HCT116 (cell line): ENCODE measurements at places on chromosomes 12 and 14. TPM values are rescaled to one million over a fixed set of nuclear protein-coding genes. Genes with fewer than 3 reads are reported as not detected.
A peak's percentile ranks its signal among the peaks of the same experiment; 100 is the strongest.

DNA sequence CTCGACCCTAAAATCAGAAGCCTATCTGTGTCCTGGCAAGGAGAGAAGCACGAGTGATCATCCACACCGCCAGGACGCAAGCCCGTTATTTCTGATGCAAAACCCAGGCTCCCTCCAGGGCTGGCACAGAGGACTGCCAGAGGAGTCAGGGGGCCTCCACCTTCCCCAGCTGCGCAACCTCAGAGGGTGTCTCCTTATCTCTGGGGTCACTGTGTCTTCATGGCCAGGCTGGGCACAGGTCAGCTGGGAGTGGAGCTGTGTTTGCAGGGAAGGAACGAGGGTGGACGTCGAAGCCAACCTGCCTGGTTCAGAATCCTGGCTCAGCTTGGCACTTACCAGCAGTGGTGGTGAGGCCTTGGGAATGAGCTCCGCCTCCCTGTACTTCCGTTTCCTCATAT, 12.0 kb upstream of the SERPINA3 start:
- no peaks in the 10 kb centered on the region for H3K27me3 ChIP-seq
- H3K4me1 ChIP-seq, result peaks cover 55% of the 10 kb centered on the region
- H3K36me3 ChIP-seq, result no peaks in the 10 kb centered on the region
- H3K4me3 ChIP-seq, result no peak overlapping the region
- no peak for DNase-seq
- peak overlapping the region; percentile 68 for H3K27ac ChIP-seq

DNA sequence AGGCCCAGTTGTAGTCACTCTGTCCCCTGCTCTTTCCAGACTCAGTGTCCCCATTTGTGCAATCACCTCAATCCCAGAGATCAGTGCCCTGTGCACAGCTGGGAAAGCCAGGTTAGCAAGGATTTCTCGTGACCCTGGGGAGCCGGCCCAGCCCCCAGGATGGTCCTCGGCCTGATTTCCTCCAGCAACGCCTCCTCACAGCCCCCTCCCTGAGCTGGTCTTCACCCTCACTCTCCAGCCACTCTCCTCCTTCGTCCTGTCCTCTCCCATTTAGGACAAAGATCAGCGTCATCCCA, 194.8 kb upstream of the C14orf180 start:
- H3K36me3 ChIP-seq, result no peaks in the 10 kb centered on the region
- H3K27me3 ChIP-seq, result peaks cover 20% of the 10 kb centered on the region; the same call in 1 of the 2 replicates
- H3K27ac ChIP-seq, result no peak overlapping the region
- H3K4me3 ChIP-seq, result no peak overlapping the region
- DNase-seq, result no peak

GRCh38 chr12:44285321-44285960, 449.6 kb downstream of the TMEM117 start:
- H3K36me3 ChIP-seq, result no peaks in the 10 kb centered on the region
- no peak overlapping the region for H3K4me3 ChIP-seq

DNA sequence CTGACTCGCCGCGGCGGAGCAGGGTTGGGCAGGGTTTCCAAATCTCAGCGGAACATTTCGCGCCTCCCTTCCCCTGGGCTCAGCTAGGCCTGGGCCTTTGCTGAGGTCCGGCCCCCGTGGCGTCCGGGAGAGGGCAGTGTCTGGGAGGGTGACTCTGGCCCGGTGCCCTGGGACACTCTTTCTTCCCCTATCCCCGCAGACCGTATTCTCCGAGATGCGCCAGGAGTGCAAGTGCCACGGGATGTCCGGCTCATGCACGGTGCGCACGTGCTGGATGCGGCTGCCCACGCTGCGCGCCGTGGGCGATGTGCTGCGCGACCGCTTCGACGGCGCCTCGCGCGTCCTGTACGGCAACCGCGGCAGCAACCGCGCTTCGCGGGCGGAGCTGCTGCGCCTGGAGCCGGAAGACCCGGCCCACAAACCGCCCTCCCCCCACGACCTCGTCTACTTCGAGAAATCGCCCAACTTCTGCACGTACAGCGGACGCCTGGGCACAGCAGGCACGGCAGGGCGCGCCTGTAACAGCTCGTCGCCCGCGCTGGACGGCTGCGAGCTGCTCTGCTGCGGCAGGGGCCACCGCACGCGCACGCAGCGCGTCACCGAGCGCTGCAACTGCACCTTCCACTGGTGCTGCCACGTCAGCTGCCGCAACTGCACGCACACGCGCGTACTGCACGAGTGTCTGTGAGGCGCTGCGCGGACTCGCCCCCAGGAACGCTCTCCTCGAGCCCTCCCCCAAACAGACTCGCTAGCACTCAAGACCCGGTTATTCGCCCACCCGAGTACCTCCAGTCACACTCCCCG, 3.0 kb downstream of the WNT1 start:
- H3K27ac ChIP-seq, result no peak overlapping the region; the same call in 1 of the 2 replicates
- DNase-seq, result no peak
- H3K36me3 ChIP-seq, result no peaks in the 10 kb centered on the region
- H3K4me1 ChIP-seq, result peaks cover 19% of the 10 kb centered on the region

- H3K27ac ChIP-seq, result no peak overlapping the region
- no peaks in the 10 kb centered on the region for H3K4me1 ChIP-seq
- no peaks in the 10 kb centered on the region for H3K27me3 ChIP-seq
- H3K36me3 ChIP-seq, result no peaks in the 10 kb centered on the region
- DNase-seq, result no peak
Observed at GRCh38 chr14:33475623-33476022, 475.3 kb downstream of the EGLN3 start.

DNA sequence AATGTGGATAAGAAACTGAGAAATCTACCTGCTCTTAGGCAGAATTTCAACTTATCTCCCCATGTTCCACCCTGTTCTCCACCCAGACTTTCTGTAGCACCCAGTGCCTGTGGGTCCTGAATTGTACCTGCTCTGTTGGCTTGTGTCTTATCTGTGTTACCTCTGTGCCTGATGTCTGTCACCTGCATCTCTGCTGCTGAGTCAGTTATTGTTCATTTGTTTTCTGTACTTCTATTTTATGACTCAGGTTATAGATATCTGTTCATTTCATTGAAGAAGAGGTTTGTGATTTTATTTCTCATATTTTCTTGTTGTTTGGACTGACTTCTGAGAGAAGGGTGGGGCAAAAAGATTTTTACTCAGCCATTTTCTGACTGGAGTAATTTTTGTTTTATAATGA, 11.7 kb downstream of the SOCS4 start:
- no peaks in the 10 kb centered on the region for H3K27me3 ChIP-seq
- peaks cover 13% of the 10 kb centered on the region; the same call in 1 of the 2 replicates for H3K36me3 ChIP-seq
- no peak overlapping the region for H3K4me3 ChIP-seq
- H3K4me1 ChIP-seq, result peaks cover 8% of the 10 kb centered on the region; the same call in 1 of the 2 replicates

DNA sequence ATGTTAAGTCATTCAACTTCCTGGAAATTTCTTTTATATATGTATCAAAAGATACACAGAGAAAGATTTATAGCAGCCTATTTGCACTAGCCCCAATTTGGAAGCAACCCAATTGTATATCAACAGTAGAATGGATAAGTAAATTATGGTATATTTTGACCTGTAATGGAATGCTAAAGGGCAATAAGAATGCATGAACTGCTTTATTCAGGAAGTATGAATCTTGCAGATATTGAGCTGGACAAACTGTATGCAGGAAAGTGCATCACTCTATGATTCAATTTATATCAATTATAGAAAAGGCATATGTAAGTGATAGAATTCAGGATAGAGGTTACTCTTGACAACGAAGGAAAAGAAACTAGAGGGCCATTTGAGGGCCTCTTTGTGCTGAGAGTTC, 913.1 kb upstream of the FBXO33 start:
- no peaks in the 10 kb centered on the region for H3K36me3 ChIP-seq
- no peaks in the 10 kb centered on the region for H3K27me3 ChIP-seq
- DNase-seq, result no peak
- H3K4me1 ChIP-seq, result no peaks in the 10 kb centered on the region

DNA sequence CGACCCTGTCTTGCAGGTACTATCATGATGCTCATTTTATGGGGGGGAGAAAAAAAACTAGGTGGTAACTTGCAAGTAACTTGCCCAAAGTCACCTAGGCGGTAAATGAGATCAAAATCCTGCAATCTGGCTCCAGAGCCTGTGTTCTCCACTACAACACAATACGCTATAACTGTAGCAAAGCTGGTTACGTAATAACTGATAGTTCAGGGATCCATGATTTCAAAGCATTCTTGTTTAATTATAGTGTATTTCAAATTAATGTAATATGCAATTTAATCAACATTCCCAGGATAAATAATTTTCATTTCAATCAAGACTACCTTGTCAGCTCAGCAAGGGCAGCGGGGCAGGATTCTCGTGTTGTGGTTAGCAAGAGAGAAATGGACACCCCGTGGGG, 31.7 kb downstream of the BBS10 start:
- no peaks in the 10 kb centered on the region for H3K27me3 ChIP-seq
- no peak overlapping the region for H3K27ac ChIP-seq
- no peaks in the 10 kb centered on the region; the same call in 1 of the 2 replicates for H3K4me1 ChIP-seq
- H3K4me3 ChIP-seq, result no peak overlapping the region
- H3K36me3 ChIP-seq, result no peaks in the 10 kb centered on the region

- H3K36me3 ChIP-seq, result peaks cover 7% of the 10 kb centered on the region
- H3K27ac ChIP-seq, result peak overlapping the region; percentile 35; the same call in 1 of the 2 replicates
Observed at GRCh38 chr12:110039085-110039807, 9.1 kb downstream of the C12orf76 start.

DNA sequence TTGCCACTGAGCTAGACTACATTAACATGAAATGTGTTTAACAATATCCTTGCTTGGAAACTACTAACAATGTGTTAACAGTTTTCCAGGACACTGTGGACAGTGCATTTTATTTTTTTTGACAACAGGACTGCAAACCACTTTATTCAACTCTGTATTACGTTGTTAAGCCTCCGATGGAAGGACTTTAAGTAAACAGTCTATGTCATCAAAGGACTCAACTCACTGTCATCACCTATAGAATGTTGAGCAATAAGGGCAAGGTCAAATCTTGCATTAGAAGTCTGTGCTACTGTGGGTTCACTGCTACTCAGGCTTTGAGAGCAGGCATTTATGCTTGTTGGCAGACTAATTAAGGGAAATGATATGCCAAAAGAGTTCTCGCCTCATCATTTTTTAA, 483.7 kb downstream of the FLRT2 start:
- no peak overlapping the region for H3K27ac ChIP-seq
- H3K27me3 ChIP-seq, result no peaks in the 10 kb centered on the region
- no peaks in the 10 kb centered on the region for H3K36me3 ChIP-seq
- no peak overlapping the region for H3K4me3 ChIP-seq
- no peaks in the 10 kb centered on the region for H3K4me1 ChIP-seq

Gene MANSC4
- total RNA-seq, result not detected

Gene RTL1
- total RNA-seq, result not detected

Gene FAM186B
- total RNA-seq, result 0.42 TPM

Gene OTUB2
- 6.6 TPM for total RNA-seq

Gene RFX4
- total RNA-seq, result not detected

Gene SLC7A8
- 5.3 TPM for total RNA-seq
